ENCODE measurements at places on chromosomes 5 and 9.

DNA sequence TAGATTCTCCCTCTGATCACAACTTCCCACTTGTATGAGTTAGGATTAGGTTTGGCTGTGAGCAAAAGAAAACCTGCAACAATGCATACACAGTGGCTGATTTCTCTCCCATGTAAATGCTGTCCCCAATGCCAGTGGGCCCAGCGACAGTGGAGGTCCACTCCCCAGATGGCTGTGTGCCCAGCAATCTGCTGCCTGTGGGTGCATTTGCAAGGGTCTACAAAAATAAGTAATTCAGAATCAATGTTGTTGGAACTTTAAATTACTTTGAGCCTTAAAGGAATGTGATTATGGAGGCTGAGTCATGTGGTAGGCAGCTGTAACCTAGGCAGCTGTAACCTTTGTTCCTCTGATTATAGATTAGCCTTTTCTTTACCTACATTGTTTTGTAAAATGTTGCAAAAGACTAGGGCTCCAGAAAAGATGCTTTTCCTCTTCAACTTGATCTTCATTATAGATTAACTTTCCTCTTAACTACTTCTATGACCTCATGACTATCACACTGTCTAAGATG lies 14.2 kb upstream of the MXD3 start:
- DNase-seq = no peak

GRCh38 chr5:32307769-32308194 lies 5.0 kb downstream of the MTMR12 start:
- no peak for DNase-seq

DNA sequence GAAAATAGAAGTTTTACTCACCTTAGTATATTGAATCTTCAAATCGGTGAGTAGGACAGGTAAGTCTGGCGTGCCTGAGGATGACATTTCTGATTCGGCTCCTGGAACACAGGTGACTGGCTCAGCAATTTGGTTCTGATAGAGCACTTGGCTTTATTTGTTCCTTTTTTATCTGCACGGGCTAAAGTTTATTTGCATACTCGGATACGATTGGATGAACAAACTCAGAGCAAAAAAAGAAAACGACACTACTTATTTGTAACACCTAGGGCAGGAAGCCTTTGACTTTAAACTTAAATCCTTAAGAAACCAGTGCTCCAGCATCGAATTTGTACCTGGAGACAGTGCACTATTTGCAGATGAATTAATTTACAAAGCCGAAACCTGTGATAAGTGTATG lies at the start of gene ALDH1A1:
Gene ALDH1A1, minus strand, starts transcription at position 140 of the 400 bp plus-strand sequence. Its CDS starts 53 bp downstream, at position 87.
- DNase-seq = no peak

- peak; percentile 56 for DNase-seq
Measured at GRCh38 chr9:33721674-33722358, 73.5 kb upstream of the PRSS3 start.

DNA sequence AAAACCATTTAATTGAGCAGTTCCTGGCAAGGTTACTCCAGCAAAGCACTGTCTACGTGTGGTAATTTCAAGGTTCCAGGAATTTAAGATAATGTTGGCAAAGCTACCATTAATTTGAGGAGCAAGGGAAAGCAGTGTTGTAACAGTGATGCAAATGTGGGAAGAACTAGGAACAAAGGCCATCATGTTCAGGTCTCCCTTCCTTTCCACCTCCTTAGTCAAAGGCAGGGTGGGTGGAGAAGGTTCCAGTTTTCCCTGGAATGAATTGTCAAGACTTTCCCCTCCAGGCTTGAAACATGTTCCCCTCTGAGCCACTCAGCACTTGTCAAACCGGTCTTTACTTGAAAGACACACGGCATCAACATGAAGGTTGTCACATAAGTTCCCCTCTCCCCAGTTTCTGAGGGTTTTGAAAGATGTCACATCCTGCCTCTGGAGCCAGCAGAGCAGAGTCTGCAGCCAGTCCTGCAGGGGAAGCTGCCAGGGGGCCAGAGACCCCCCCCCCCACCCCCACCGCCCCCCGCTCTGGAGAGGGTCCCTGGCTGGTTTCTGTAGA lies 226.0 kb downstream of the GAS1 start:
- DNase-seq = no peak

DNA sequence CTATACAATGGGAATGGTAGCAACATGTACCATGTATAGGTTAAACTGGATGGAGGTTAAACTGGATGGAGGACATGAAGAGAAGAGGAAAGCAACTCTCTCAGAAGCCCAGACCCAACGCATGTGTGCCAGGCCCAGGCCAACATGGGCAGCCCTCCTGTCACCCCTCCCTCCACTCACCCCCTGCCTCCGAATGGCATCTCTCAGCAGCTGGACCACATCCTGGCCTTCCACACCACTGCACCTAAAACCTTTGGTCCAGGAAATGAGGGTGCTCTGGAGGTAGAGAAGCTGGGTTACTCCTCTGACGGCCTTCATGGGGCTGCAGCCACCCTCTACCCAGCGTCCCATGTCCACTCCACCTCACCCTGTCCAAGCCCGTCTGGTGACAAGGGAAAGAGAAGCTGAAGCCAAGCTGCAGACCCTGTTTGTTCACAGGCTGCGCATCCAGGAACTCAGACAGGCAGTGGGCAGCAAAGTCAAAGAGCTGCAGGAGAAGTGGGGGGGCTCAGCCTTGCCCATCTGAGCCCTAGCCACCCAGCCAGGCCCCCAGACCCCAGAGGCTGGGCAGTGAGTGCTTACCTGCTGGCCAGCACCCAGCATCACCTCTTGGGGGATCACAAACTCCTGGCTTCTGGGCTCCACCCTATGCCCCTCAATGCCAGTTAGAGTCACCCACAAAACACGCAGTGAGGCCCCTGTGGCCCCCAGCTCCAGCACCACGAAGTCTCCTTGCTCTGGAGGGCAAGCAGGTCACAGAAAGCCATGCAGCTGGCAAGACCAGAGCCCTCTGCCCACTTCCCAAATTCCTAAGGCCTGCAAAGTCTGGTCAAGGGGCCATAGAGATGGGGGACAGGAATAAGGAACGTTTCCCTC lies 8.5 kb downstream of the HK3 start:
- DNase-seq = no peak

GRCh38 chr5:172878933-172879752 lies 45.1 kb downstream of the ERGIC1 start:
- DNase-seq = no peak

- no peak for DNase-seq
Measured at GRCh38 chr9:95286151-95286550, 31.4 kb downstream of the FANCC start.

DNA sequence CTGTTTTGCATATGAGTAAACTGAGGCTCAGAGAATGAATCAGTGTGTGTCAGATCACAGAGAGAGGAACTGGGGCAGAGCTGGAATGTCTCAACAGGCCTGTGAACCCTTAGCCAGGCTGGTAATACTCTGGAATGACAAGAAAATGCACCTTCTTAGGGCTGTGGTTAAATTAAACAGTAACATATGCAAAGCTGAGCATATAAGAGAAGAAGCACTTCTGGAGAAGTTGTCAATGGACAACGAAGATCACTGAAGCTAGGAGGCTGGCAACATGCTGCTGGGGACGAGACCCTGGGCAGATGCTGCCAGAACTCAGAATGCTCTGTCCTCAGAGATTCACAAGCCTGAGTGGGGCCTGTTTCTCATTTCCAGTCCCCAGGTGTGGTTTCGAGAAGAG lies 64.6 kb upstream of the EPB41L4B start:
- no peak for DNase-seq

GRCh38 chr5:157993201-157993600 lies 134.3 kb upstream of the CLINT1 start:
- DNase-seq = no peak

GRCh38 chr5:72302171-72302570 lies 17.9 kb downstream of the MRPS27 start:
- DNase-seq = no peak

- DNase-seq = no peak
Measured at GRCh38 chr5:113250341-113250953, 184.3 kb downstream of the TSSK1B start.

DNA sequence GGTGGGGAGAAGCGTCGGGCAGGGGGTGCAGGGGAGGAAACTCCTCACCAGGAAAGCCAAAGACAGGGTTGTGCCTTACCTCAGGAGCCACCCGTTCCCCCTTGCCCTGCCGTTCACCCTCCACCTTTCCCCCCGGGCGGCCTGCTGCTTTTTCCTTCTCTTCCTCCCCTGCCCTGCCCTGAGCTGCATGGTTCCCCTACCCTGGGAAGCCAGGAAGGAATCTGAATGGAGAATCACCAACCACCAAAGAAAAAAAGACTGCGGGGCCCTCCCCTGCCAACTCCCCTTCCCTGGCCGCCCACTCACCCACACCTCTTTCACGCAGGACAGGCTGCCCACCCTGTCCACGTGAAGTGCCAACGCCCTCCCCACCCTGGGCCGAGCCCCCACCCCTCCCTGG lies 820 bp upstream of the NFX1 start:
- DNase-seq = no peak

DNA sequence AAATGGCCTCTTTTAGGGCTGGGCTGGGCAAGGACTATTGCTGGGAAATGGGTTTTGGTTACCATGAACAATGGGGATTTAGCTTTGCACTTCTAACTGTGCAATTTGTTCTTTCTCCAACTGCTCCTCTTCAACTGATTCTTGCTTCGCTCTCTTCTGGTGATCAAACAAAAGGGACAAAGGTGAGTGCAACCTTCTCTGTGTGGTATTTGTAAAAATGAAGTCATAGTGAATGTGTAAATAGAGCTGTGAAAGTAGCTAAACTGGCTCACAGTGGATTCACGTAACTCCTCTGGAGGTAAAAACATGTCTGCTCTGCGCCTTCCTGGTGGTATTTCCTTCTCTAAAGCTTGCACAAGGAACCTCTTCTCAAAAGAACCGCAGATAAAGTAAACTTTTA lies 20.9 kb upstream of the SPINK14 start:
- DNase-seq = no peak

DNA sequence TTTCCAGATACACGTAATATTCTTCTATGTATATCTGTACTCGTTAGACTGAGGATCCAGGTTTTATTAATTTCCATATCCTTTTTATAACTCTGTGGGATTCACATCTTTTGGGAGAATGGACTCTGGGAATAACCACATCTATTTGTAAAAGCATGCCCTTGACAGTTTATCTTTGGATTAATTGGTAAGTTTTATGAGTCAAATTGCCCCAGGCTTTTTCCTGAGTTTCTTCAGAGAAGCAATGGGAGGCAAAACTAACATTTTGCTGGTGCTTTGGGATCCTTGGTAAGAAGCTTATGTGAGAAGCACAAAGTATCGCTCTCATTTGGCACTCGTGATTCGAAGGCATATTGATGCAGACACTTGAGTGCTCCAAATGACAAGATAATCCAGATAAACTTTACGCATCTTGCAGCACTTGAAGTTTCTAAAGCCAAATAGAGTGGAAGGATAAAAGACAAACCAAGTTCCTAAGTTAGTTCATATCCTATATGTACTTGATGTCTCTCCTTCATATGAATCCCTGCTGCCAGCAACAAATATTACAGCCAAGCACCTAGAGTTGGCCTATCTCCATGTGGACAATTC lies 324.7 kb downstream of the TLE4 start:
- no peak for DNase-seq

DNA sequence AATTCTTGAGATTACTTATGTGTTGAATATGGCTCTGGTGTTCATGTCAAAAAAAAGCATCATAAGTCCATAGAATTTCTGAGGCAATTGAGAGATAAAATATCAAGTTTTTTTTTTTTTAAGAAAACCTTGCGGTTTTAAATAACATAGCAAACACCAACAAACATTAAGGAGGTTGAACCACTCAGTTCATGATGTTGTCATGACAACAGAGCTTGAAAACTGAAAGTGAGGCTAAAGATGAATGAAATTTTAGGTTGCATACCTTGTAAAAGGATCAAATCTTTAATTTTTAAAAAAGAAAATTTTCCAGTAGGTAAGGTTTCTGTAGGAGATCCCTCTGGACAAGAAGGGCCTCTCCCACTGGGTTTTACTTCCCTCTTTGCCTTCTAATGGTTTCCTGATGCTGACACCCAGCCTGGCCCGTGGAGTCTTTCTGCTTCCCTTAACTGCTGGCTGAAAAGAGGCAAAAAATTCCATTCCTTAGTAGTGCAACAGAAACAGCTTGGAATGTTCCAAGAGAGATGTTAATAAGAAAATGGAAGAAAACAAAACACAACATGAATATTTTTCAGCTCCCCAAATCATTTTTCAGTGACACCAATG lies 60.0 kb upstream of the FER start:
- no peak for DNase-seq

- DNase-seq = no peak
Measured at GRCh38 chr9:136493567-136493971, 10.7 kb upstream of the SEC16A start.

- no peak for DNase-seq
Measured at GRCh38 chr5:155815248-155815647, 511.7 kb upstream of the SGCD start.

DNA sequence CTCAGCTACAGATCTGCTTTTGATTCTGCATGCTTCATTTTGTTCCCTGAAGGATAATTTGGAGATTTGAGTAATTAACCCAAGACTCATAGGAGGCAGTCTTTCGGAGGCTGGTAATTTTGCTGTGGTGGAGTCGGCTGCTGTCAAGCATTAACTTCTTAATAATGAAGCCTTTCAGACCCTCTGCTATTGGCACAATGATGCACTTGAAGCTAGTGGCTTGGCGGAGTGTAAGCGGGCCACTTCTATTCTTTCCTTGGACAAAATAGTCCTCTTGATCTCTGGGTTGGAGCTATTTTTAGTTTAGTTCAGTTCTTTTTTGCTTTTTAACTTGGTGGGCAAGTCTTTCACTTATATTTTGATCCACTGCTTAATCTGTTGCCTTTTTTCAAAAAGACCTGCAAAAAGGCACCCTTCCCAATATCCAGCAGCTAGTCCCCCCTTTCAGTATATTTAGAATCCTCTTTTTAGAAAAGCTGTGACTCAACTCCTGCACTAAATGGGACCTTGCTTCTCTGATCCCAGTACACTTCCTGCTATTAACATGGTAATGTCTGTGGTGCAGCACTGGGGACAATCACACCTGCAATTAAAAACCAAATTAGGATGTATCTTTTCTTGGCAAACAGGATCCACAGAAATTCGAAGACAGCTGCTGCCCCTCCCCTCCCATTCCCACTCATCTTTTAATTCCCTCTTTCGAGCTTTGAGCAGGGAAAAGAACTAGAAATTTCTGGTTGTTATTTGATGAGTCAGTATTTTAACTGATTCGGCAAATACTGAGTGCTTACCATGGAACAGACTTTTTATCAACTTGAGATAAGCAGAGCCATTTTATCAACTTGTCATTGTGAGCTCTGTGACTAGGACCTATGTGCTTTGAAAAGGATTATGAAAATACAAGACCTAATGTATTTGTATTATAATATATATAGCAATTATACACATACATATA lies 169.4 kb upstream of the ANKRD55 start:
- no peak for DNase-seq

DNA sequence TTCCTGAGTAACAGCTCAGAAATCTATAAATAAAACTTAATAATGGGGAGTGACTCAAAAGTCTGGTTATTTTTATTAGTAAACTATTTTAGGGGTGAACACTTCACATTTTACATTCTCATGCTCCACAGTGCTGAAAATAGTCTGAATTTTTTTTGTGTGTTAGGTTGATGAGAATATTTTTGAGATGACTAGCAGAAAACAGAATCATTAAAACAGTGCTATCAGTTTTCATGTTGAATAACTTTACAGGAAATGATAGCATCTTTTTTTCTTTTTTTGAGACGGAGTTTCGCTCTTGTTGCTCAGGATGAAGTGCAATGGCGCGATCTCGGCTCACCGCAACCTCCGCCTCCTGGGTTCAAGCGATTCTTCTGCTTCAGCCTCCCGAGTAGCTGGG lies 60.3 kb downstream of the TMC1 start:
- no peak for DNase-seq

- no peak for DNase-seq
Measured at GRCh38 chr5:107500840-107501239, 169.9 kb downstream of the EFNA5 start.

Data from activated CD8-positive, alpha-beta memory T cell treated with anti-CD3 and anti-CD28 coated beads for 1 hour (primary cell).